Hypothalamus (tissue), 51 donors: ENCODE measurements at places on chromosomes 1 and 21.

DNA sequence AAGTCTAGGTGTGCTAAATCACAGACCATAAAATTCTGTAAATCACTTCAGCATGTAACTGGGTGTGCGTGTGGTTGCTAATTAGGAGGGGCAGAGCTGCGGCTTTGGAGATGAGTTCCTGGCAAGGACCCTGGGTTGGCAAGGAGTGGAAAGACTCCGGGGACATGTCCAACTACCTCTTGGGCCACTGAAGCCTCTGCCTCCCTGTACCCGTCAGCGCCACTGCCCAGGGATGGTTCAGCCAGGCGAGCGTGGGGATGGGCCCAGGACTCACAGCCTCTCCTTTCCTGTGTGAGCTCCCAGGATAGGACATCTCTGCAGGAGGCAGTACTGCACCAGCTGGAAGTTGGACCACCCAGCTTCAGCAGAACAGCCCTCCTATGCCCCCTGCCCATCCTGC lies 386.4 kb upstream of the VAMP3 start:
- DNase-seq = no peak

- DNase-seq = no peak
Measured at GRCh38 chr1:156281281-156281680, 1.3 kb downstream of the SMG5 start.

DNA sequence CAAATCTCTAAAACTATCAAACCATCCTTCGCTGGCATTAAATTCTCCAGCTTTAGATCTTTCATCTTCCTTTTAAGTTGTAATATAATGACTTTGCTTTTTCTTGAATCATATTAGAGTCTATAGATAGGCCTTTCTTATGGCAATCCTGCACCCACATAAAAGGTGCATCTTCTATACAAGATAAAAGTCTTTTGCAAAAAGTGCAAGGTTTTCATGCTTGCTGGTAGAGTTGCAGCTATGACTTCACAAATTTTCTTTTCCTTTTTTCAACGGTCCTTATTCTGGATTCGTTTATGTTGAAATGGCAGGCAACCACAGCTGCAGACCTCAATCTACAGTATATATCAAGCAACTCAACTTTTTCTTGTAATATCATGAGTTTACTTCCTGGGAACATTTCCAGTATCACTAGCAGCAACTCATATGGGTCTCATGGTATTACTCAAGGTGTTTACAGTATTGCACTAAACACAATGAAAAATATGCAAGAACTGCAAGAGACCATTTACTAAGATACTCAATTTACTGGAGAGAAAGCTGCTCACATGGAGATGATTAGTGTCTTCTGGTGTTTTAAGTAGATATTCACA lies 22.1 kb downstream of the OMA1 start:
- no peak for DNase-seq

DNA sequence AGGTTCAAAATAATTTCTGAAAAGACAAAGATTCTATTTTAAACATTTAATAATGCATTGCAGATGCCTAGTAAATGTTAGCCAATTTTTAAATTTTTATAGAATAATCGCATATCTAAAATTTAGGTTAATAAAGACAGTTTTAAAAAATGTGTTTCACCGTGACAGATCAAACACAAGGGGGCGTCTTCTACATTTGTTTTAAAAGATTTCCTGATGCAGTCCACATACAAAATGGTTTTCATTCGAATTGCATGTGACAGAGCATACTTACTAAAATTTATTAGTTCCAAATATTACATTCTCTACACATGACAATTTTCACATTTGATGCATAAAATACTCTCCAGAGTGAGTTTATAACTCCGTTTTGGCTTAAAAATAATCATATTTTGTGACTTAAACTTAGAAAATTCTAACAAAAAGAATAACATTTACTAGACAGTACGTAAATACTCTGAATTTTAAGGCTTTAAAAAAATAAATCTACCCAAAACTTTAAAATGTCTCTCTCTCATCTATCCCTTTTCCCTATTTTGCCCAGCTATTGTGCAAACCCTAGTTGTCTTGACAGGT lies 75.5 kb downstream of the ADAMTS1 start:
- DNase-seq = no peak

DNA sequence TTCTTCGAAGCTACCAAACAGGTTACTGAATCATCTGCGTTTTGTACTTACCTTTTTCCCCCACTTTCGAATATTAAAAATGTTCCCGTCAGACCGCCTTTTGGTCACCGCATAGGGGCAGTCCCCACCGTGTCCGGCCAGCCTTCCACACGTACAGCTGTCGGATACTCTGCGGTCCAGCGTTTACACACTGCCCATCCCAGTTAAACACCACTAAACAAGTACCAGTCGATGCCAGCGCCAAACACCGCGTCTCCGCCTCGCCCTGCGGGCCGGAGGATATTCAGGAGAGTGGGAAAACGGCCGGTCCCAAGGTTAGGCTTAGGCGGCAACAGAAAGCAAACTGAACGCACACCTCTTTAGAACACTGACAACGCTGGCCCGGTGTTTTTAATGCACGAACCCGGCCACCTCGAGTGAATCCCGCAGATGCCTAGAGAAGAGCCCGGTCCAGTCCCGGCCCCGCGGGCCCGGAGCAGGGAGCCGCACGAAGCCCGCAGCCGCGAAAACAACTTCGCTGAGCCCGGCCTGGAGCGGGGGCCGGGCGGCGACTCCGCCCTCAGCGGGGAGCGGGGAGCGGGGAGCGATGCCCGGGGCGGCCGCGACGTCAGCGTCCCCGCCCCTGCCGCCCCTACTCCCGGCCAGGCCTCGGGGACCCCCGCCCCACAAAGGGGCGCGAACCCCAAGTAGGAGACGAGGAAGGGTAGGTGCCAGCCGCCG lies 730 bp upstream of the PHF13 start:
- DNase-seq = no peak

DNA sequence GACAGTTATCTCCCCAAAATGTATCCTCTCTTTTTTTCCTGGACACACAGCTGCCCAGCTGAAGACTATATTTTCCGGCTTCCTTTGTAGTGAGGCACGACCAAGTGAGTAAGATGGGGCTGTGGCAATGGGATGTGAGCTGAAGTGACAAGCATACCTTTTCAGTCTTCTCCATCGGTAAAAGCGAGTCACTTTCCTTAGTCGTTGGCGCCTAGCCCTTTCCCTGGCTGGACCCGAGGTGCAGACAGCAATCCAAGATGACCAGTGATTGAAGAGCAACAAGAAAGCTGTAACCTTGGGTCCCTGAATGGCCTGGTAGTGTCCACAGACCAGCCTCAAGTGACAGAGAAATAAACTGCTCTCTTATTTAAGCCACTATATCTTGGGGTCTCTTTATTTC lies 155.2 kb downstream of the NR5A2 start:
- no peak for DNase-seq
